Activated CD8-positive, alpha-beta T cell treated with anti-CD3 and anti-CD28 coated beads, Interleukin-2, amount 10 ng/mL, durations not matched to agents 7 days and 5 days (primary cell): ENCODE measurements at places on chromosomes 13 and 19. TPM values are rescaled to one million over a fixed set of nuclear protein-coding genes. Genes with fewer than 3 reads are reported as not detected.

KASH5 gene
- total RNA-seq: not detected

RAB3A gene
- 5.6 TPM for total RNA-seq

ZNF763 gene
- total RNA-seq: 2.3 TPM

MISP gene
- not detected for total RNA-seq

GNG8 gene
- total RNA-seq: not detected

RASL11A gene
- total RNA-seq: 0.52 TPM

NKG7 gene
- total RNA-seq: 401 TPM

ACP5 gene
- total RNA-seq: 9.9 TPM

AZU1 gene
- not detected for total RNA-seq

GRCh38 chr19:5261156-5261890 is 79.3 kb downstream of the PTPRS start:
- DNase-seq: no peak

DNA sequence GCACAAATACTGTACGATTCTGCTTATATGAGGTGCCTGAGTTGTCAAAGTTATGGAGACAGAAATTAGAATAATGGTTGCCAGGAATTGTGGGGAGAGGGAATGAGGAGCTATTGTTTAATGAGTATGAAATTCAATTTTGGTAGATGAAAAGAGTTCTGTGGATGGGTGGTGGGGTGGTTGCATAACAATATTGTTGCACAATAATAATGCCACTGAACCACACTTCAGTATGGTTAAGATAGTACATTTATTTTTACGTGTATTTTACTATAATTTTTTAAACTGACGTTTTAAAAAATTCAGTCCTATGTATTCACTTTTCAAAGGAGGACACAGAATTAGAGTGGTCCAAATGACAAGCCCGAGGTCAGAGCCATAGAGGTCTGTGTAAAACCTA is 1.8 kb upstream of the OXGR1 start:
- no peak for DNase-seq

- no peak for DNase-seq
Observed at GRCh38 chr19:49564616-49565045, 15.7 kb downstream of the NOSIP start.

GRCh38 chr19:37304190-37304883 is 66.6 kb upstream of the ZNF527 start:
- DNase-seq: no peak

GRCh38 chr19:4576016-4576933 is 16.8 kb upstream of the SEMA6B start:
- peak; percentile 77 for DNase-seq

DNA sequence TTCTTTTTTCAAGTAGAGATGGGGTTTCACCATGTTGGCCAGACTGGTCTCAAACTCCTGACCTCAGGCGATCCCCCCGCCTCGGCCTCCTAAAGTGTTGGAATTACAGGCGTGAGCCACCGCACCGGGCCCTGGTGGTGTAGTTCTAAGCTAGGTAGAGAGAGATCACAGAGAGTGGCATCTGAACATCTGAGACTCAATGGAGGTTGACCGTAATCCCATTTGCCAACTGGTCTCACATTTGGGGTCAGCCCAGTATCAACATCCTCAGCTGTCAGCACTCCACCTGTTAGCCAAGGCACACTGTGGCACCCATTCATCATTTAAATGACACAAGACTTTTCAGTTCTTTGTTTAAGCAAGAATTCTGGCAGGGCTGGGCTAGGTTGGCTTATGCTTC is 8.1 kb downstream of the SELENOW start:
- DNase-seq: no peak

DNA sequence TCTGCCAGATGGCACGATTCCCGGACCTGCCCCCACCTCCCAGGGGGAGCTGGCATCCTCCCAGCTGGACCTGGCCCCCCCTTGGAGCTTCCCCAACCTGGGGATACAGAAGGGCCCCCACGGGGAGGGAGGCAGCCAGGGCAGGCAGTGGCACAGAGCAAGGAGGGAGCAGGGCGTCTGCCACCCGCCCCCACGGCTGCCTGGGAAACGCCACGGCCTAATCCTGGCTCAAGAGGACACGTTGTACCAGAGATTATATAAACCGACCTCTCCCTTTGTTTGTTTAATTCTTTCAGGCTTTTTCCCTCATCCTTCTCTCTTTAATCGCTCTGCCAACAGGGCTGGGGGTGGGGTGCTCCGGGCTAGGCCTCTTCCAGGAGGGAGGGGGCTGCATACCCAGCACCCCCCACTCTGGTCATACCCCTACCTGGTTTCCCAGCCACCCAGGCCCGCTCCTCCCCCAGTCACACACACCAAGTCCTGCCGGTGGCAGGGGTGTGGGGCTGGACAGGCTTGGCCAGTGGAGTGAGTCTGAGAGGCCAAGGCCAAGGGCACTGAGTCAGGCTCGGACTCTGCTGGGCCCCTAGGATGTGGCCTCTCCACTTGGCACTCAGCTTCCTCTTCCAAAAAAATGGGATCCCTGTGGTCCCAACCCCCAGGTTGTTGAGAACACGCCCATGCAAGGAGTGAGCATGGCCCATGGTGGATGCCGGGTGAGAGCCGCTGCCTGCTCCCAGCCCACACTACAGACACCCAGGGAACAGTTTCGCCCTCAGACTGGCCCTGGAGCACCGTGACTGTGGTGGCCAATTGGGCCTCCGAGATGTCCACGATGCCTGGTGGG is 29.5 kb upstream of the NFIC start:
- DNase-seq: no peak

GRCh38 chr19:31118986-31119385 is 230.2 kb downstream of the TSHZ3 start:
- DNase-seq: no peak

GRCh38 chr13:37775871-37776270 is 93.7 kb downstream of the TRPC4 start:
- no peak for DNase-seq

- no peak for DNase-seq
Observed at GRCh38 chr13:75091718-75092117, 390.3 kb downstream of the TBC1D4 start.

GRCh38 chr19:1004803-1005664 is 4.8 kb downstream of the GRIN3B start:
- DNase-seq: no peak

DNA sequence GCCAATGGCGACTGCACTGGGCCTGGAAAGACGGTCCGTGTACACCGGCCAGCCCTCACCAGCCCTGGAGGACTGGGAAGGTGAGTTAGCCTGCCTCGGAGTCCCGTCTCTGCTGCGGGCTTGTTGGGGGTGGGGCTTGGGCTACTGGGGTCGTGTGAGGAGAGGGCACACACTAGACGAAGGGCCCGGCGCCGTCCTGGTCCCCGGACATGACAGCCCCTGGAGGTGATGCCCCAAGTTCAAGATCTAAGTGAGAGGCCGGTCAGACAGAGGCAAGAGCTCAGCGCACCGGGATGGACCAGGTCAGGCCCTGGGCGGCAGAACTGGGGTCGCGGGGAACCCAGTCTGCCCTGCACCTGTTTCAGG is 1.6 kb downstream of the CILP2 start:
- no peak for DNase-seq

DNA sequence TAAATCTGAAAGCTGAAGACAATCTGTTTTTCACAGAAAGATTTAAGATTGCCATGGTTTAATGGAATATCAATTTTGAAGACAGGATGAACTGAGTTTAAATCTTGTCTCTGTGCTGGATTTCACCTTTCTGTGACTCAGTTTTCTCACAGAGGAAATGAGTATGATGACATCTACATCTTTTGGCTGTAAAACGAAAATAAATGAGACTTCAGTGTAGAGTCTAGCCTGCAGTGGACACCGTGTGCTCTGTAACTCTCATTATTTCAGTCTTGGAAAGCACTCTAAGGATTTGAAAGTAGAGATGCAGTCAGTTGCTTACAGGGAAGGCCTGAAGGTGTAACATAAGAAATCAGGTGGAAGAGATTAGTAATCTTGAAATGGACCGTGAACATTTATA is 150.4 kb downstream of the NALCN start:
- DNase-seq: no peak

GRCh38 chr13:106424805-106425204 is 110.7 kb downstream of the EFNB2 start:
- DNase-seq: no peak

GRCh38 chr19:49432141-49433073 is 7.2 kb downstream of the GFY start:
- peak; percentile 64 for DNase-seq
